ENCODE measurements at places on chromosomes 6 and 20.

DNA sequence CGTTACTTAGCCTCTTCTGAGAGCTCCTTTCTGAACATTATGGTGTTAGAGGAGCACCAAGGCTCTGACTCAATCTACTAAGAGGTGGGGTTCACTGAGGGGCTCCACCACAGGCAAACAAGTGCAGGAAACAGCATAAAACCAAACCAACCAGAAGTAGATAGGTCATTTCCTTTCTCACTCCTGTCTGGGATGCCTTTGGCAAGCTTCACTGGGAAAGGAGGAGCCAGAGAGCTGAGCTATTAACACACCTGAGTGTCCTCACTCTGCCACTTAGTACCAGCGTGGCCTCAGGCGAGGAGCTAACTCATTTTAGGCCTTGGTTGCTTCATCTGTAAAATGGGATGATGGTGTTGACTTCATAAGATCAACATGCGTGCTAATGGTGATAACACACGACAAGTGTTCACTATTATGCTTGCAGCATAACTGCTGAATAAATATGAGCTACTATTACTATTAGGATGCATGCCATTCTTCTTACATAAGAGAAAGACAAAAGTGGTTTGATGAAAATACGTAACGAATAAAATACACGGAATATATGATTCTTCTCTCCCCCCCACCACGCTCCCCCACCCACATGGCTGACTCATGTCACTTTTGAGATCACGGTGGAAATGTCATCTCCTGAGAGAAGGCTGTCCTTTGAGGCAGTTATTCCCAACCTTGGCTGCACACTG lies 185.4 kb downstream of the BCAS1 start:
- no peak overlapping the region for H3K4me3 ChIP-seq
- H3K4me1 ChIP-seq: no peaks in the 10 kb centered on the region
- no peaks in the 10 kb centered on the region for H3K36me3 ChIP-seq
- no peak overlapping the region for H3K27ac ChIP-seq
- no peaks in the 10 kb centered on the region for H3K27me3 ChIP-seq
- DNase-seq: no peak

DNA sequence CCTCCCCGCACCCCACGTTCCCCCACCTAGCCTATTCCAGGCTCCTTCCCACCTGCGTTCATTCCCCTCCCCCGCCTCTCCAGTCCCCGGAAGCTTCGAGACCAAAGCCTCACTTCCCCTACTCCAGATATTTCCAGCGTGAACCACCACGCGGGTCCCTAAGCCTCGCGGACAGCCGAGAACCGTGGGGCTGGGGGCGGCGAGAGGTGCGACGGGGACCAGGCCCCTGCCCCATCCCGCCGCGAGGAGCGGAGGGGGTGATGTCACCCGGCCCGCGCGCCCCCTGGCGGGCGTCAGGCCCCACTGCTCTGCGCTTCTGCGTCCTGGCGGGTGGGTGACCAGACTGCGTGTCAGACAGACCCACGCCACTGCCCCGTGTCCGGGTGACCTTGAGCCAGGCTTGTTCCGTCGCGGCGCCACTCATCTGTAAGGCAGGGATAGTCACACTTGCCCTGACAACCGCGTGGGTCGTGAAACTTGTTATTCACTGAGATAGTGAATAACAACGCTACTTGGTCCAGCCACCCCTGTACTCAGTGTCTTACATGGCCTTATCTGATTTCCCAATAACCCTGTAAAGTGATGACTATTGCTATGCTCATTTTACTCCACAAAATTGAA lies 9.0 kb upstream of the HSP90AB1 start:
- peaks cover 19% of the 10 kb centered on the region for H3K4me1 ChIP-seq
- H3K4me3 ChIP-seq: peak overlapping the region; percentile 58
- peak; percentile 90 for DNase-seq
- H3K27me3 ChIP-seq: no peaks in the 10 kb centered on the region
- no peaks in the 10 kb centered on the region for H3K36me3 ChIP-seq
- peak overlapping the region; percentile 95 for H3K27ac ChIP-seq

GRCh38 chr6:110979565-110980101 lies 2.2 kb upstream of the RPF2 start:
- H3K36me3 ChIP-seq: no peaks in the 10 kb centered on the region
- no peak for DNase-seq
- no peak overlapping the region for H3K4me3 ChIP-seq
- H3K27ac ChIP-seq: no peak overlapping the region
- H3K4me1 ChIP-seq: no peaks in the 10 kb centered on the region
- H3K27me3 ChIP-seq: no peaks in the 10 kb centered on the region

GRCh38 chr6:4029687-4030086 lies 49.2 kb downstream of the FAM217A start:
- no peaks in the 10 kb centered on the region for H3K27me3 ChIP-seq
- H3K27ac ChIP-seq: peak overlapping the region; percentile 62
- peaks cover 2% of the 10 kb centered on the region for H3K36me3 ChIP-seq
- H3K4me1 ChIP-seq: no peaks in the 10 kb centered on the region
- DNase-seq: no peak

GRCh38 chr6:148959501-148959900 lies 212.7 kb downstream of the UST start:
- H3K27ac ChIP-seq: no peak overlapping the region
- DNase-seq: no peak
- H3K27me3 ChIP-seq: no peaks in the 10 kb centered on the region

- DNase-seq: peak; percentile 89
- H3K36me3 ChIP-seq: no peaks in the 10 kb centered on the region
- no peak overlapping the region for H3K27ac ChIP-seq
Observed at GRCh38 chr20:21505161-21505809, 8.6 kb downstream of the NKX2-2 start.

DNA sequence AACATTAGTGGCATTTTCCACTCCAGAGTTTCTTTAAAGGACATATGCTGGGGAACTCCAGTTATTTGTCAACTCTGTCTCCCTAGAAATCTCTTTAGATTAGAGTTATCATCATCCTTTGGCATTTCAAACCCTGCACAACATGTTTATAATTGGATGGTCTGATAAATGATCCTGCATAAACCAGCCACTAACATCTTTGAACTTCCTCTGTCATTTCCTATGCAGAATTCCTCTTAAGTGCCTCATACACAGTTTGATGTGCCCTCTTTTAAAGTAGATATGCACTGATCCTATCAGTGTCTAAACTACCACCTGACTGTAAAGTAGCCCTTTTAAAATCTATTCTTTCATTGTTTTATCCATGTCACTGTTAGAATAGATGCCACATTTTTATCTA lies 306.3 kb upstream of the IRAK1BP1 start:
- no peaks in the 10 kb centered on the region for H3K4me1 ChIP-seq
- no peak overlapping the region for H3K27ac ChIP-seq
- no peaks in the 10 kb centered on the region for H3K27me3 ChIP-seq
- H3K36me3 ChIP-seq: no peaks in the 10 kb centered on the region

- H3K27me3 ChIP-seq: no peaks in the 10 kb centered on the region
- no peak overlapping the region for H3K4me3 ChIP-seq
- H3K4me1 ChIP-seq: no peaks in the 10 kb centered on the region
- no peak overlapping the region for H3K27ac ChIP-seq
- no peaks in the 10 kb centered on the region for H3K36me3 ChIP-seq
- no peak for DNase-seq
Observed at GRCh38 chr20:50551288-50551687, 41.1 kb downstream of the PTPN1 start.
